ENCODE measurements at places on chromosomes 5 and 9. TPM values are rescaled to one million over a fixed set of nuclear protein-coding genes. Genes with fewer than 3 reads are reported as not detected.

The TAF11L10 gene
- total RNA-seq, result not detected

- DNase-seq, result no peak
Measured at GRCh38 chr9:89474939-89475338, 23.0 kb downstream of the SEMA4D start.

DNA sequence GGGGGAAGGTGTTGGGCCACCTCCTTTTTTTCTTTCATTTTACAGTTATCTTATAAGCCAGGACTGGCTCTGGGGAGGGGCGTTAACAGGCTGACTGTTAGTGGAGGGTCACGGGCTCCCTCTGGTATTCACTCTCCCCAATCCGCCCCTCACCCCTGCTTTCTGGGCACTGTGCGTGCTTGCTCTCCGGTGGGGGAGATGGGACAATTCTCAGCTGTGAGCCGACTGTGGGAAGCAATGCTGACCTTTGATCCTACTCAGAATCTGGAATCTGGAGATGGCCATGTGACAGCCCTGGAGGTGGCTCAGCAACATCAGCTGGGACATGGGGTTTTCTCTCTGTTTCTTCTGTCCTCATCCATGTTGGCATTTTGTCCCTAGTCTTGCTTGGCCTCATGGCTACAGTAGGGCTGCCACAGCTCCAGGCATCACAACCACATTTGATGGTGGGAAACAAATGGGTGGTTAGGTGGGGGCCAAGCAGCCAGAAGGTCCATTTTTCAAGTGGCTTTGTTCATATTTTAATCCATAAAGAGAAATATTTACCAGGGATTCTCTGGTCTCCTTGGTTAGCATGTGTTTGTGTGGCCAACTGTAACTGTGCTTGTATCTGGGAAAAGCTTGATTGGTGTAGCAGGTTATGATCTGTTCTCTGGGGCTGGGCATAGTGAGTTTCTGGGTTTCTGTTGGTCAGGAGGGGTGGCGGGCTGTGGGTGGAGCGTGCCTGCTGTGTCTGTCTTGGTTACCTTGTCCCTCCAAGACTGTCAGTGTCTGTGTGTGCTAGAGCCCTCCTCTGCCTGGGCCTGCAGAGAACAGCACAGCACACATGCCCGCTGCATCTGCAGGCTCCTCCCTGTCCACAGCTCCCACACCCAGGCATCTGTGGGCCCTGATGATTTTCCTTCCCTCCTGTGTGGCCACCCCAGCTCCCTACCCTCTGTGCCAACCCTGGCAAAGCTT, 12.4 kb downstream of the WNK2 start:
- DNase-seq, result no peak

DNA sequence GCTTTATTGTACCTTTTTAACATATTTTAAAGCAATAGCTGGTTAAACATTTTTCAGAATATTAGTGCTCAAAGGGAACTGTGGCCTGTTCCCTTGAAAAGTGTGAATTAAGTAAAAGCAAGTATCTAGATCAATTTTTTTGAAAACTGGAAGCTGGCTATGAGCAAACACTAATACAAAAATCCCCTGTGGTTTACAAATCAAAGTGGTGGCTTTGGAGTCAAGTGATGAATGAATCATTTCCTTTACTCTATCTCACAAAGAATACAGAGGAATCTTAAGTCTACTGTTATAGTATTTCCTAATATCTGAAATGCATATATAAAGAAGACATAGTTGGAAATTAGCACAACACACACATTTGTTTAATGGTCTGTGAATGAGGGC, 212.4 kb upstream of the C9orf72 start:
- DNase-seq, result no peak

DNA sequence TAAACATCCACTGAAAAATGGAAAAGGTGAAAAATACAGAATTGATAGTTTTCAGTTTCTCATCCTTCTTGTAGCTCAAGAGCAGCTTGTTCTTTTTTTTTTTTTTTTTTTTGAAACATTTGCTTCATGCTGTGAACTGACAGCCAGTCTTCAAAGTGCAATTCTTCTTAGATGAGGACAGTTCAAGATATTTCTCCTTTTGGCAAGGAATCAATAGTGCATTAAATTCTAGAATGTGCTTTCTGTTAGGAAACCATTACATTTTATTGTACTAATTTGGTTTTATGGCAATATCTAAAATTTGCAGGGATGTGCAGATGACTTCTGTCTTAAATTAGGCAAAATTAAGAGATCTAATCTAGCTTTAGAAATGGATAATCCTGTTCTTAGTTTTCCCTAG, 969.3 kb upstream of the ACO1 start:
- no peak for DNase-seq

- DNase-seq, result no peak
Measured at GRCh38 chr5:75523275-75523674, 11.6 kb downstream of the POLK start.

DNA sequence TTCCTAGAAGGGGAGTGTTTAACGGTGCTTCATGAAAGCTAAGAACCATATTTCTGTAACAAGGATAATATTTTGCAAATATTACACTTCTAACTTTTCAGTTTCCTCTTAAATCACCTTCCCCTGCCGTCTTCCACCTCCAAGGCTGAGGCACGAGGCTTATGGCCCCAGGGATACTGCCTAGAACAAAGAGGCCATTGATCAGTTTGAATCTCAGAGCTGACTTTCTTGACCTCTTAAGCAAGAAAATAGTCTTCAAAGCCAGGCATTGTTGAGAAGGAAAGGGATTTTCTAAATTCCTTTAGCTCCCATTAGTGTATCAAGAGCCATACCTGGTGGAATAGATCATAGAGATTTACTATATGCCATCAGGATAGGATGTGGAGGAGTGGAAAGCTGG, 566.2 kb downstream of the BNC2 start:
- no peak for DNase-seq

DNA sequence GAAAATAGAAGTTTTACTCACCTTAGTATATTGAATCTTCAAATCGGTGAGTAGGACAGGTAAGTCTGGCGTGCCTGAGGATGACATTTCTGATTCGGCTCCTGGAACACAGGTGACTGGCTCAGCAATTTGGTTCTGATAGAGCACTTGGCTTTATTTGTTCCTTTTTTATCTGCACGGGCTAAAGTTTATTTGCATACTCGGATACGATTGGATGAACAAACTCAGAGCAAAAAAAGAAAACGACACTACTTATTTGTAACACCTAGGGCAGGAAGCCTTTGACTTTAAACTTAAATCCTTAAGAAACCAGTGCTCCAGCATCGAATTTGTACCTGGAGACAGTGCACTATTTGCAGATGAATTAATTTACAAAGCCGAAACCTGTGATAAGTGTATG, at the start of gene ALDH1A1:
ALDH1A1 (minus strand) TSS at position 140 of the 400 bp plus-strand sequence; CDS start at position 87, 53 bp downstream.
- DNase-seq, result no peak

DNA sequence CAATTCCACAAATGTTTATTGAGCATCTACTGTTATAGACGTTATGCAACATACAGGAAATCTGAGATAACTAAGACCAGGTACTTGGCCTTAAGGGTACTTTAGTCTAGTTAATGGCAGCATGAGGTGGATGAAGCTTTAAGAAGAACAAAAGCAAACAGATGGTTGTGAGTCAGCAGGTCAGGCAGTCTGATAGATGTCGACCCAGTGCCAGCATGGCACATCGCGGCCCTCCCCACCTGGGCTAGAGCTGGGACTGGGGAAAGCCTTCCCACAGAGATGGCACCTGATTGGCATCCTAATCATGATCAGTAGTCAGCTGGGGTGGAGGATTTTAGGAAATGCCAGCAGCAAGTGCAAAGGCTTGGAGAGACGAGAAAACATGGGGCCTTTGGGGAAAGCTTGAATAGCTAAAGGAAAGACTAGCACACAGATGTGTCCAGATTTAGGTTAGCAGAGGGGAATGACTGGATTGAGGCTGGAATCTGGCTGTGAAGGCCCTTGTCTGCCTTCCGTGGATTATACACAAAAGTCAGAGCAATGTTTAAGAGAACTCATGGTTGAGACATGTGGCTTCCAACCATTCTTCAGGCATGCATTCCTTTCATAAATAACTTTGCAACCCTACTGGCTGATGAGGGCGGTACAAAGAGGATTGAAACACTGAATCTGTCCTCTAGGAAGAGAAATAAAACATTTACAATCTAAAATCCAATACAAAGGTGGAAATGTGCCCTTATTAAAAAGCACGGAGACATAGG, 395.4 kb upstream of the WWC1 start:
- no peak for DNase-seq

All from thoracic aorta (tissue), 2 donors.